Inflammatory macrophage treated with lipopolysaccharide for 1 hour (primary cell): ENCODE measurements at places on chromosomes 2 and 18.

- DNase-seq = no peak
These were observed 242.2 kb downstream of the FHOD3 start for GRCh38 chr18:36539674-36540231.

GRCh38 chr2:45343251-45344017 is 267.6 kb downstream of the SRBD1 start:
- no peak for DNase-seq

- peak; percentile 67 for DNase-seq
These were observed 20.9 kb upstream of the TANK start for GRCh38 chr2:161139098-161139987.

GRCh38 chr2:75098856-75099255 is 100.5 kb downstream of the TACR1 start:
- DNase-seq = peak; percentile 1

DNA sequence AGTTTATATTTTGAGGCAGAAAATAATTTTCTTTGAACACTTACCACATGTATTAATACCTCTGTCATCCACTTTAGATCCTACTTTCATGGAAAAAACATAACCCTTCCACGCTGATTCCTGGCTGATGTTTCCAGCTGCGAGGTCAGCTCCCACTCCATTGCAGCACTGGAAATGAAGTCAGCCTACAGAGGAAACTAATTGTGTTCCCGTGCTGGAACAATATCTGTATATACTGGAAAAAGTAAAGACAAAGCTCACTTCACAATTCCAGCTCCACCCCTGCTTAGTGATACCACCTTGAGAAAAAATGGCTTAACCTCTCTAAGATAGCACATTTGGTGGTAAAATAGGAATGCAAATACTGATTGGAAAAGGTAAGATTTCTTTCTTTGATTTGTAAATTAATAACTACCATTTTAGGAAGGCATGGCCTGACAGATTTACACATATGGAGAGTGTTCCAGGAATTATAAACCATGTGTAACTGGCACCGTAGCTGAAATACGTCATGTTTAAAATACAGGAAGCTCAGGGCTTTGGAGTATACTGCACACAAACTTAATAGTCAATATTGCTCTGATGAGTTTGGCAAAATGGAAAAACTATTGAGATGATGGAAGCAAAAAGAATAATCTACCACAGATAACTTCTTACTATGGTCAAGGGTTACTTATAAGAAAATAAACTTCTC is 90.0 kb downstream of the TRIB2 start:
- no peak for DNase-seq

DNA sequence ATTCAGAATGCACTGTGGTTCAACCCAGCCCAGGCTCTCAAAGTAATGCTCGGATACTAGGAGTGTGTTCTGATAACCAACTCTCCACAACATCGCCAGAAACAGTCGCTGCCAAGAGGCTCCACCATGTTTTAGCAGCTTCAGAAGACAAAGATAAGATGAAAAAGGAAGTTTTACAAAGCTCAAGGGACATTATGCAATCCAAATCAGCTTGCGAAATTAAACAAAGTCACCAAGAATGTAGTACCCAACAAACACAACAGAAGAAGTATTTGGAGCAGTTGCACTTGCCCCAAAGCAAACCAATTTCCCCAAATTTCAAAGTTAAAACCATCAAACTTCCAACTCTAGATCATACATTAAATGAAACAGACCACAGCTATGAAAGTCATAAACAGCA is 360.9 kb downstream of the XIRP2 start:
- DNase-seq = peak; percentile 2

DNA sequence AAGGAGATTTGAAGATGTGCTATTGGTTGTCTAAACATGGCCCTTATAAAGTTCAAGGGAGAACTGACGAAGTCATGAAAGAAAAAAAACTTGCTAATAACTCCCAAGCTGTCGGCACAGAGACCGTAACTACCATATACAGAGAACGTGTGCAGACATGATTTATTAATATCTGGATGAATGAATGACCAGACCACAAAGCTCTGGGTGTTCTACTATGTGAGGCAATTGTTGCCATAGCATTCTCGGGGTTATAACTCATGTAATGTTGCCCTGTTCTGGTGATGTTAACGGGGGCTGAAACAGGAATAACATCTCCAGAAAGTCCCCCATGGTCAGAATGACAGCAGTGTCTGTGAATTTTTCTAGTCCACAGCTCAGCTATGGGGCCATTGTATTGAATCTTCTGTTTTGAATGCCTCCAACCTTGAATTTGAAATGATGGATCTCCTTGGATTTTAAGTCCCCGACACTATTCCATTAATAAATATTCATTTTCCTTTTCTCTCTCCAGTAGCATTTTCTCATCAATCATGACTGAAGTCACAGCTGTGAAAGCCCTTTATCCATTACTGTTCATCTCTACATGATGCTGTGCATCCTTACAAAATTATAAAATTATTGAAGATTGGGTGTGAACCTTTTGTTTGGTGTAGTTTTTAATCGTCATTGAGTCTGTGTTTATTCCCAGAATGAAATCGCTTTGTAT is 483.4 kb upstream of the KLHL29 start:
- no peak for DNase-seq

GRCh38 chr2:190452433-190452832 is 44.3 kb downstream of the MFSD6 start:
- no peak for DNase-seq

DNA sequence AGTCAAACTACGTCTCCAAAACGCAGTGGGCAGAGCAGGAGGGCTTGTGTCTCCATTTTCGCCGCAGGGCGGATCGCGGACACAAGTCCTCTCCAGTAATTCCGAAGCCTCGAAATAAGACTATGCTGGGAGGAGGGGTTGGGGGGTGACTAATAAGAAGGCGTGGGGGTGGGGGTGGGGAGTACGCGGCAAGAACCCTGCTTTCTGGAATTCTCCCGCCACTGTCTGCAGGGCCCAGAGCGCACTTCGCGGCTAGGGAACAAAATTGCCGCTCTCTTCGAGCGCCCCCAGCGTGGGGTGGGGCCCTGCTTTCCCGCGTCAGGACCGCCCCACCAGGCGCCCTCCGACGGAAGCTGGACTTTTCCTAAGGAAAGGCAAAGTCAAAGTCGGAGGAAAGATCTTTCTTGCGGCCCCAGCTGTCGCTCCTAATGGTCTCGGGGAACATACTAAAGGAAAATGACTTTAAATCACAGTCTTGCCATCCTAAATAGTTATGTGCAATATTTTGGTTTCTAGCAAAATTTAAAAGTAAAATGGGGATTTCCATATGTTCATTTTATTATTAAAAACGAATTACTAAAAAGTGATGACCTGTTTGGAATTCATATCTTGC is 11.9 kb downstream of the NR4A2 start:
- DNase-seq = no peak

DNA sequence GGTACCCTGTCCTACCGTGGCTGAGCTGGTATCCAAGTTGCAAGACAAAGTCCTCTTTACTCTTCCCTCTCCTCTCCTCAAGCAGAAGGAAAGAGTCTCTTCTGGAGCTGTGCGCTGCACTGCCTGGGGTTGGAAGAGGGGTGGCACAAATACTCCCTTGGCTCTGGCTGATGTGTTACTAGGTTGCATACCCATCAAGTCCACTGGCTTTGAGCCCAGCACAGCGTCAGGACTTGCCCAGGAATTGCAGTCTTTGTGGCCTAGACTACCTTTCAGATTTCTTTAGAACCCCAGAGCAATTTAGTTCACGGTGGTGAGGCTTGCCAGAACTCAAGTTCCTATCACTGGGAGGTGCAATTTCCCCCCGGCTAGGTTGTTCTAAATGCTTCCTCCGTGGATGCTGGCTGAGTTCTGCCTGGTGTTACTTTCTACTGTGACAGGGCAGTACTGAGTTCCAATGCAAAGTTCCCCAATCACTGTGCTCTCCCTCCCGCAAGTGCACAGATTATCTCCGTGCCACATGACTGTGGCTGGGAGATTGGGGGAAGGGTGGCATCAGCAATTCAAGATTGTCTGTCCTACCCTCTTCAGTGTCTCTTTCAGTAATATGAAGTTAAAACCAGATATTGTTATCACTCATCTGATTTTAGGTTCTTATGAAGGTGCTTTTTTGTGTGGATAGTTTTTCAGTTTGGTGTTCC is 13.4 kb downstream of the MYO3B start:
- DNase-seq = no peak

- DNase-seq = no peak
These were observed 116.8 kb upstream of the FIGN start for GRCh38 chr2:163852616-163853015.

DNA sequence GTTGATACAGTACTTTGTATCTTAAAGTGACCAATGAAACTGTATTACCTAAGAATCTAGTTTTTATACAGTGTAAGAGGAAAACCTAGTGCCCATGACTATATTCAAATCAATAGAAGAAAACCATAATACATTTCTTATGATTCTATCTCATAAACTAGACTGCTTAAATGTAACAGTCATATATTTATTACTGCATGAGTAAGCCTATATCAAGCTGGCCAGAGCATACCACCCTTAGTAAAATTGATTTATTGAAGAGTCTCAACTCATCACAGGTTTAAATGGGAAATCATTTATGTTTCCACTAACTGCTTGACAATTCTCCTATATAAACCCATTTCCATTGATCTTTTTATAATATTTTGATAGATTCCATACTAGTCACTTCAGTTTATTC is 1059.2 kb upstream of the LRRTM1 start:
- DNase-seq = no peak

DNA sequence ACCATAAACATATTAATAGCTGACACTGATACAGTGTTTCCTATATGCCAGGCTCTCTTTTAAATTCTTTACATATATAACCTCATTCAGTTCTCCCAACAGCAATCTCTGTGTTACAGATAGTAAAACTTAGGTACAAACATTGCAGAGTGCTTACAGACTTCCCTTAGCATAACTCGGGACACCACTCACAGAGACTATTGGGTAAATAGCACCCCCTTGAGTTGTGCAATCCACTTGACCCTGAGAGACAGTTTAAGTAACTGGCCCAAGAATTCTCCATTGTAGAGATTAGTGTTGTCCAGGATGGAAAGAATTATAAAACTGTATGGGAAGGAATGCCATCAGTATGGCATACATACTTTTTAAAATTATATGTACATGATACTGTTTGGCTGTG is 110.1 kb downstream of the POLE4 start:
- DNase-seq = no peak

GRCh38 chr2:191811807-191812602 is 34.9 kb downstream of the CAVIN2 start:
- peak; percentile 42 for DNase-seq

GRCh38 chr2:4882421-4882820 is 809.8 kb upstream of the SOX11 start:
- DNase-seq = no peak

DNA sequence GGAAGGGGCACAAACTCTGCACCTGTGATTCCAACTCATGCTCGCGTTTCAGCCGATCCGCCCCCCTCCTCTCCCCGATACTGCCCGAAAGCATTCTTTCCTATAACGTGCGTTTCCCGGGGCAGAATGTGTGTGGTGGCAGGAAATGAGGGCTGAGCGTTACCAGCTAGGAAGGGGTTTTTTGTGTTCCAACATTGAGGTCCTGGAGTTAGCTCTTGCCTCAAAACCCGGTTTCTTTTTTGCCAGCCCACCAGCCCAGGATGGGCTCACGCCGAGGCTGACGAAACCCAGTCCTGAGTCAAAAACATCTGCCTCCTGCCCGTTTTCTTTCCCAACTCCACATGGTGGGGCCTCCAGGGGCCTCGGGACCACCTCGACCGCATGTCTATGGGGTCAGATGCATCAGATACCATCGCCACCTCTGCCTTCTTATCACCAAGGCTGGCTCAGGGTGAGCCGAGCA is 113.7 kb upstream of the COPS8 start:
- DNase-seq = peak; percentile 34

- no peak for DNase-seq
These were observed 6.8 kb upstream of the GALM start for GRCh38 chr2:38659115-38659514.

DNA sequence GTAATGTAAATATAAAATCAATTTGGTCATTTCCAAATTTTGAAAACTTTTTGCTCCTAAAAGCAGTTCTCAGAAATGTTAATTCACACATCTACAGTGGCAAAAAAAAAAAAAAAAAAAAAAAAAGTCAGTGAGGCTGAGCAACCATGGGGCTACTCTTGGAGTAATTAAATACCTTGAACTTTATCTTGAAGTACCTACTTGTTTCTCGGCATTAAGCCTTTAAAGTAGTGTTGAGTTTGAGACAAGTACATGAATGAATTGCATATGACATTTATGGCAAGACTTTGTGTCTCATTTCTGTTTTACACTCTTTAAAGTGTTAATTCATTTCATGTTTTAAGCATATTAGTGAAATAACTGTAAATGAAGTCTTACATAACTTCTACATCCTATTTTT is 613.3 kb downstream of the XIRP2 start:
- DNase-seq = no peak

DNA sequence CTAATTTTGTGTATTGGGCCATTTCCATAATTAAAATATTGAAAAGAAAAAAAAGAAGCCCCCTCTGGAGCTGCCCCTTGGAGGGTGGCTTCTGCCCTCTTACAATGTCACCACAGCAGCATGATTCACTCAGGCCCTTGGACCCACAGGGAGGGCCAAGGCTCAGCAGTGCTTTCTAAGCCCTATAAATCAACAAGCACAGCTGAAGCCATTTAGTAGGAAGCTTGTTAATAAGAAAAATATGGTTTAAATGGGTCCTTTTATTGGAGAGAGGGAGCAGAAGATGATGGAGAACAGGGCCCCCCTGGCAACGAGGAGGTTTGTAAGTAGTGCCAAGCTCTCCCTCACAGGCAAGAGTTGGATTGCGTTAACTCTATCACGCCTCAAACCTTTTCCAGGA is 107.6 kb upstream of the FZD7 start:
- DNase-seq = no peak

- DNase-seq = no peak
These were observed 30.4 kb downstream of the TOGARAM2 start for GRCh38 chr2:29011418-29012060.

DNA sequence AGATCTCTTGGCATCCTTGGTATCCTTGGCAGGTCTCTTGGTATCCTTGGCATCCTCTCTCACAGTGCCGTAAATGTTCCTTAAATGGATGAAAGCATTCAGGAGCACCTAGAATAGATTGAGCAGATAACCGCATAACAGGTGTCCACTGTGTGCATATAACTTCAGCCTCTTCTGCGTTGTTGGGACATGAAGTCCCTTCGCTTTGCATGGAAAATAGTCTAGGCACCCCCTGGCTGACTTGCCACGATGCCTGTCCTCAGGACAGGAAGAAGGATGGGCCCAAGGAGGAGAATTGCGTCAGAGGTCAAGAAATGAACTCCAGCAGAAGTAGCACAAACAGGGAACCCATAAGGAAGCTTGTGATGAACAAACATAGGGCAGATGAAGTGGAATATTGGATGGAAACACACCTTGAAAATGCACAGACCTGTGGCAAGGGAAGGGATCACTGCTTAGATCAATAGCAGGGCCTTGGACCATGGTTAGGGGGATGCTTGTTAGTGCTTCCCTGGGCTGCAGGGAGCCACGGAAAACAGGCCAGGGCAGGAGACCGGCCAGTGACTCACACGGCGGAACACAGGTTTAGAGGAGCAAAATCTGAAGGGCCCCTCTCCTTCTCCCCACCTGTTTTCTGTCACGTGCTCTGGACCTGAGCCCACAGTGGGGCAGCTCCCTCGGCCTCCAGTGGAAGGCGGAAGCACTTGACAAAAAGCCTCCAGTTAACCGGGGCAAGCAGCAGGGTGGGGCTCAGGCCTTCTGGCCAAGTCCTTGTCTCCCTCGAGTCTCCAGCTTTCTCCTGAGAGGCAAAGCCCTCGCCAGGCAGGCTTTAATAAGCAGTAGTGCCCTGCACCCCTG is 99.2 kb upstream of the ASAP2 start:
- no peak for DNase-seq
